Osteoblast (primary cell): ENCODE measurements at places on chromosomes 12 and 14. TPM values are rescaled to one million over a fixed set of nuclear protein-coding genes. Genes with fewer than 3 reads are reported as not detected.

Gene ZFP36L1
- 46.7 and 47.1 TPM in 2 replicates for total RNA-seq

Gene KCNJ8
- total RNA-seq, result 5.1 and 9.1 TPM in 2 replicates

Gene ADGRD1
- 0.29 and 0.72 TPM in 2 replicates for total RNA-seq

Gene BEGAIN
- total RNA-seq, result 1.1 TPM in 1 of 2 replicates, not detected in the other

Gene WNT5B
- 59.0 and 71.0 TPM in 2 replicates for total RNA-seq

Gene GDF3
- total RNA-seq, result not detected in 2 replicates

Gene LRCOL1
- total RNA-seq, result not detected in 2 replicates

Gene CMKLR1
- 6.8 and 9.8 TPM in 2 replicates for total RNA-seq

Gene LBHD2
- total RNA-seq, result not detected in 2 replicates

Gene MGAT4C
- total RNA-seq, result under 0.01 TPM in 1 of 2 replicates, not detected in the other

Gene FERMT2
- total RNA-seq, result 220 and 280 TPM in 2 replicates

Gene ZCRB1
- 32.6 and 41.8 TPM in 2 replicates for total RNA-seq

Gene STYK1
- total RNA-seq, result under 0.01 TPM in 2 replicates

Gene C1QL4
- total RNA-seq, result 0.36 TPM in 1 of 2 replicates, not detected in the other

Gene SLC17A8
- total RNA-seq, result not detected in 2 replicates

Gene P2RX7
- total RNA-seq, result 3.8 and 4.0 TPM in 2 replicates

Gene C12orf50
- under 0.01 TPM in 1 of 2 replicates, not detected in the other for total RNA-seq

Gene SERPINA3
- total RNA-seq, result 2.7 and 5.1 TPM in 2 replicates

Gene PRR4
- total RNA-seq, result 2.7 and 2.9 TPM in 2 replicates

Gene SLC7A7
- total RNA-seq, result 4.3 and 4.7 TPM in 2 replicates

Gene PLCZ1
- total RNA-seq, result not detected in 2 replicates

Gene SERPINA12
- not detected in 2 replicates for total RNA-seq

Gene SERPINA9
- total RNA-seq, result under 0.01 and 0.29 TPM in 2 replicates

Gene LMO3
- 3.2 and 3.3 TPM in 2 replicates for total RNA-seq

Gene LYZ
- 1.8 and 8.3 TPM in 2 replicates for total RNA-seq

Gene CFAP251
- 4.3 and 7.4 TPM in 2 replicates for total RNA-seq

Gene SDR9C7
- total RNA-seq, result not detected in 2 replicates

Gene KRT73
- not detected in 2 replicates for total RNA-seq
